ENCODE measurements at places on chromosomes 3 and 15.
A peak's percentile ranks its signal among the peaks of the same experiment; 100 is the strongest.

GRCh38 chr3:128198313-128198712 is 45.0 kb downstream of the EEFSEC start:
- no peak for DNase-seq

DNA sequence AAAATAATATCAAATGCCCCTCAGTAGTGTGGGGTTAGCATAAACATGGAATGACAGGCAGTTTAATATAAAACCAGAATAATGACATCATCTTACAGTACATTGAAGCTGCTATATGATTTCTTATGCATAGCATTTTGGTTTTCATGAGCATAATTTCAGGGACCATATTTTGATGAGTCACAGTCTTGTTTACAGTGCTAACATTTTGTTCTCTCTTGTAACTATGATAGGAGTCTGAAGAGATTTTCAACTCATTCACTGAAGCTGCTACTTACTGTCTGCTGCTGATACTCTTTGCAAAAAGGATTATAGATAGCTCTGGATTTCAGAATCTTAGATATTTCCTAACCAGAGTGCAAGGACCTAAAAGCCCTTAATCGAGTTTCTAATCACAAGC is 92.6 kb upstream of the CCDC54 start:
- no peak for DNase-seq

- no peak for DNase-seq
Measured at GRCh38 chr3:160170409-160171370, 54.5 kb upstream of the C3orf80 start.

DNA sequence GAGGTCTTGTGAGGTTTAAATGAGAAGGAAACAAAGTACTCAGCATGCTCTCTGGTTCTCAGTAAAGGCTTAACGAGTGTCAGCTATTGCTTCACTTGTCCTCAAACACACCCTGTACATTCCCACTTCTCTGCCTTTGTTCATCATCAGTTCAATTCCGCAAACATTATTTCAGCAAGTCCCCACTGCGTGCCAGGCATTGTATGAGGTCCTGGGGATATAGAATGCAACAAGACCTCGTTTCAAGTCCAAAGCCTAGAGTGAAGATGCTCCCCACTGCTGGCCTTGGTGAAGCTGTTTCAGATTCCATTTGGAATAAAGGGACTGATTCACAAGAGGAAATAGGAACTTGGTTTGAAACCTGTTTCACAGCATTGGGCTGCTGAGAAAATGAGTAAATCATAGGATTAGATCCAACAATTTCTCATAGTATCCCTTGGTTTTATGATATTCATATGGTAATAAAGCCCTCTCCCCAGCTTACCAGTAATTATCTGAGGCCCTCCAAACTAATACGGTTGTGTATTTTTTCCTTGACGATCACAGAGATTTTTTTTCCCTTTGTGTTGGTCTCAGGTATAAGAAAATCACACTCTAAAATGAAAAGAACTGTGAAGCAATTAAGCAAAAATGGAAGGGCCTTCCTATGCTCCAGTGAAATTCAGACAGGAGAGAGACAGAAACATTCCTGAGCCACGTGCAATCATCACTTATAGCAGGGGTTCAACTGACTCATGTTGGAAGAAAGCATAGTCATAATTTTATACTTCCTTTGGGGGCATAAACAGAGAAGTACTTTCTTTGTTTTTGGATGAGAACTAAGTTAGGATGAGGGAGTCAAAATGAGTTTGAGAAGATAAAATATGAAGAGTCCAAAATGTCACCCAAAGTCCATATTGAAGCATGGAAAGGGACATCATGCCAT is 258.6 kb downstream of the RORA start:
- no peak for DNase-seq

- no peak for DNase-seq
Measured at GRCh38 chr15:33440900-33441299, 130.1 kb downstream of the RYR3 start.

GRCh38 chr3:78645628-78646310 is 1122.0 kb downstream of the ROBO1 start:
- peak; percentile 10 for DNase-seq

GRCh38 chr3:185340751-185341150 is 22.2 kb upstream of the MAP3K13 start:
- DNase-seq, result no peak

DNA sequence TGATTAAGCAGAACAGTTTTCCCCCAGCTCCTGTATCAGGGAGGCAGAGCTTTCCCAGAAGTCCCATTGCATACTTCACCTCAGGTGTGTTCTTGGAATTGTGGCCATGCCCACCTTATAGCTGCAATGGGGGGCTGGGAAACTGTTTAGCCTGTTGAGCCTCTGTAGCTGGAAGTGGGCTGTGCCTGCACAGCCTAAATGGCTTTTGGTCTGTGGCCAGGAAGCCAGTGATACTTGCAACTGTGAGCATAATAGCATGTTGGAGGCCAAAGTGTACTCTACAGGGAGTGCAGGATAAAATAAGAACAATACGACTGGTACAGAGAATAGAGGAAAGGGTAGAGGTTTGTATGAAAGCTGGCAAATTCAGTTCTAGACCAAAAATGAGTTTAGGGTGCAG is 248.5 kb downstream of the PTPRG start:
- DNase-seq, result no peak

GRCh38 chr15:66246937-66247336 is 6.6 kb downstream of the MEGF11 start:
- DNase-seq, result no peak

DNA sequence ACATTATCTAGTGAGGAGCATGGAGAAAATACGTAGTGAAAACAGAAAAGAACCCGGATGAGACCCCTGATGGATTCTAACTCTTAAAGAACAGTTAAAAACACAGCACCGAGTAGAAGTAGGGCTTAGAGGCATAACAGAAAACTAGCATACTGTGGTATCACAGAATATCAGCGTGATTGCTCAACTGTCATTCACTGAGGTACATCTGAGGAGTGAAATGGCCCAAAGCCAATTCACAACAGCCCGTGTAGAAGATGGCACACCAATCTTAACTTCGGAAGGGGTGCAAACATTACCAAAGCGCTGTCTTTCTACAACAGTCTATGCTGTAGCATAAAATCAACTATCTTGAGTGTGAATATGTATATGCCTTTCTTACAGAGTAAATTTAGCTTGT is 1.8 kb downstream of the CLASP2 start:
- DNase-seq, result no peak

DNA sequence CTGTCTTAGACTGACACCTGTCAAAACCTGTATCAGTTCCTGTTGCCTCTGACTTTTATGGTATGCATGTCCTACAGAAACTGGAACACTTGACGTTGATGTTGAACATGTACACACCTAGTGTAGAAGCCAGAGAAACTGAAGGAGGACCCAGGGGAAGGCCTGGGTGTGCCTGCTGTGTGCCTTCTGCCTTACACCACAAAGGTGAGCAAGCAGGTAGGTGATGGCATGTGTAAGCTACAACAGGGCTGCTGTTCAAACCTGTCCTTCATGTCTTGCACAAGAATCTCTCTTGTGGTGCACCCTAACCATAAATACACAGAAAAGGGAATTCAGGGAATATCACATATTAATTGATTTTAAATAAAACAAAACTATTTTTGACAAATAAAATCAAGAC is 13.6 kb upstream of the AQP9 start:
- DNase-seq, result no peak

DNA sequence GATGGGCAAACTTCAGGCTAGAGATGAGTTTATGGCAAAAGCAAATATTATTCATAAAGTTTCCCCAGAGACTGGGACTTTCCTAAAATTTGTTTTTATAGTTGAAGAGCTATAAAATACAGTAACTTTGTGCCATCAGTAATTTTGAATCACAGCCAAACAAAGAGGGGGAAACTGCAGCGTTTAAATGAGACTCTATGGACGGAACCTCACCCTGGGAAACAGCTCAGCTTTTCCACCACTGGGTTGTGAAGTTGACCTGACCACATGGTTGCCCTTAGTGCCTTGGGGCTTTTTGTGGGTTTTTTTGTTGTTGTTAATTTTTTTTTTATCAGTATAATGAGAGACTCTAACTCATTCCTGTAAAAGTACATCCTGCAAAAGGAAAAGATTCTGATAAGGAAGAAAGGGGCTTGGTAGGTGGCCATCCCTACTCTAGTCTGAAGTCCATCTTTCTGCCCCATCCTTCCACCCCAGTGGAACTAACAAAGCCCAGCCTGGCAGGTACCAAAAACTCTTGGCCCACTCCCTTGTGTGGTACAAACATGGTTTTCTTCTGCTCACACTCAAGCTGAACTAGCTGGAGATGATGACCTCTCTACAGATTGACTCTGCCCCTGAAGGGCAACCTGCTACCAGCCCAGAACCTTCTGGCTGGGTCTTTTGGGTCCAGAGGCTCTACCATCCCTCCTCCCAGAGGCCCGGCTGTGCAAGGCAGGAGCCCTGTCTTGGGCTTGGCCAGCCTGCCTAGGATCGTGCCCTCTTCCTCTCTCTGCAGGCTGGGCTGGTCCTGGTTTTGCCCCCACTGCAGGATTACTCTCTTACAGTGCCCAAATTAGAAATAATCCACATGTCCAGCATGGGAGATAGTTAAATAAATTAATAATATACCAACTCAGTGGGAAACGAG is 41.2 kb downstream of the RLBP1 start:
- no peak for DNase-seq

- DNase-seq, result no peak
Measured at GRCh38 chr3:71250026-71250425, 333.5 kb downstream of the FOXP1 start.

- DNase-seq, result peak; percentile 88
Measured at GRCh38 chr15:26967719-26968269, 3.2 kb upstream of the GABRG3 start.

- DNase-seq, result peak; percentile 71
Measured at GRCh38 chr3:150227839-150228238, 180.3 kb upstream of the TSC22D2 start.

GRCh38 chr15:45110256-45110820 is 3.6 kb downstream of the DUOX2 start:
- DNase-seq, result peak; percentile 76

DNA sequence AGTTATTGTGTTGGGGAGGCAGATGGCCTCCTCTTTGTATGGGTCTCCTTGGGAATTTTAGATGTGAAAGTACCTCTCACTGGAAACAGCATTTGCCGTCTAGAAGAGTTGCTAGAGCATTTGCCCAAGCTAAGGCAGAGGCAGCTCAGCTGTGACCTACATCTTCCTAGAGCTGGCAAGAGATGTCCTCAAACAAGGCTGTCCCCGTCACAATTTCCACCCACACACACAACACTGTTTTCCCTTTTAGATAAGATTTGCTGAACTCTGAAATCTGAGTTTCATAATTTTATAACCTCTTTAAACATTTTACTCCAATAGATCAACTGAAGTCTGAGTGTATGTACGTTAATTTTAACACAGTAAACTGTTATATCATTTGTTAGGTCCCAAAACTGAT is 352.6 kb downstream of the EPHB1 start:
- DNase-seq, result no peak

DNA sequence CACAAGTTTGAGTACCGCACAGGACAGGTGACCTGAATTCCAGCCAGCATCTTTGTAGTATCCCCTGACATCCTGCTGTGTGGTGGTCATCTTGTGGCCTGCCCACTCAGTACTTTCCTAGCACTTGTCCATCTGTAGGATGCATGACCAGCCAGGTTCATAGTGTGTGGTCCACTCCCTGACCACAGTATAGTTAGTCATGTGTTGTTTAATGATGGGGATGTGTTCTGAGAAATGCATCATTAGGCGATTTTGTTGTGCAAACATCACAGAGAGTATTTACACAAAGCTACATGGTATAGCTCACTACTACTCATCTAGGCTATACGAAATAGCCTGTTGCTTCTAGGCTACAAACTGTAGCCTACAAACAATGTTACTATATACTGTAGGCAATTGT is 16.9 kb upstream of the RBPMS2 start:
- no peak for DNase-seq

GRCh38 chr15:69574506-69574905 is 121.9 kb downstream of the RPLP1 start:
- DNase-seq, result no peak

- peak; percentile 20 for DNase-seq
Measured at GRCh38 chr15:45087513-45087912, 26.5 kb downstream of the DUOX2 start.

DNA sequence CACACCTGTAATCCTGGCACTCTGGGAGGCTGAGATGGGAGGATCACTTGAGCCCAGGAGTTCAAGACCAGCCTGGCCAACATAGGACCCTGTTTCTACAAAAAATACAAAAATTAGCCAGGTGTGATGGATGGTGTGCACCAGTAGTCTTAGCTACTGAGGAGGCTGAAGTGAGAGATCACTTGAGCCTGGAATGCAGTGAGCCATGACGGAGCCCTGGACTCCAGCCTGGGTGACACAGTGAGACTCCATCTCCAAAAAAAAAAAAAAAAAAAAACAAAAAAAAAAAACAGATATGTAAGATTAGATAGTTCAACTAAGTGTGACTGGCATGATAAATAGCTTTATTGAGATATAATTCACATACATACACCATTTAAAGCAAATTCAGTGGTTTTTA is 9.7 kb downstream of the RBSN start:
- no peak for DNase-seq

DNA sequence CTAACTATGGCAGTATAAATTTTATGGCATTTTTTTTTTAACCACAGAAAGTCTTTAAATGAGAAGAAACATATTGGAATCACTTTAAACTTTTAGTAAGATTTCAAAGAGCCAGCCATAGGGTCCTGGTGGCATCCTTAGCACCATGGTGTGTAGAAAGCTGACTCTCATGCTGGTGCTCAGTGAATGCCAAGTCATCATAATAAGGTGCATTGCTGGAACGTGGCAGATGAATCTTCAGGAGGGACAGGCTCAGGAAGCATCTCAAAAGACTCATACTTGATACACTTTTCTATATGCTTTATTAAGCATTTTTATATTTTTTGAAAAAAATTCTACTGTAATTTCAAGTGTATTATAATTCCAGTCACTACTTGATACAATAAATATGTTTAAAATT is 274.2 kb downstream of the ZIC4 start:
- no peak for DNase-seq

- DNase-seq, result no peak
Measured at GRCh38 chr3:7630351-7630911, 769.5 kb downstream of the GRM7 start.

GRCh38 chr3:55060896-55061719 is 133.2 kb upstream of the LRTM1 start:
- no peak for DNase-seq

DNA sequence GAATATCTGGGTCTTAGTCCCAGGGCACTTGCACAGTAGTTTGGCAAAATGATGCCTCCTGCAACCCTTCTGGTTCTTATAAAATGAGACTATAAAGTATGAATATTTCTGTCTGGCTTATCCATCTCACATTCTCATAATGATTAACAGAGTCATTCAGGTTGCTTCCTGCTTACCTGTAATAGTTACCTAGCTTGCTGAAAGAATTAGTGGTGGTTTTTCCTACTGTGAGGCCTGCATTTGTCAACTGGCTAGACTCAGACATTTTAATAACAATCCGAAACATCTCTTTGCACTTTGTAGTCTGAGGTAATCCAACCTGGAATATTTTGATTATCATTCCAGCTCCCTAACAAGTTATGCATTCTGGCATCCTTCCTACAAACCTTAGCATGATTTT is 75.6 kb upstream of the POU1F1 start:
- no peak for DNase-seq

DNA sequence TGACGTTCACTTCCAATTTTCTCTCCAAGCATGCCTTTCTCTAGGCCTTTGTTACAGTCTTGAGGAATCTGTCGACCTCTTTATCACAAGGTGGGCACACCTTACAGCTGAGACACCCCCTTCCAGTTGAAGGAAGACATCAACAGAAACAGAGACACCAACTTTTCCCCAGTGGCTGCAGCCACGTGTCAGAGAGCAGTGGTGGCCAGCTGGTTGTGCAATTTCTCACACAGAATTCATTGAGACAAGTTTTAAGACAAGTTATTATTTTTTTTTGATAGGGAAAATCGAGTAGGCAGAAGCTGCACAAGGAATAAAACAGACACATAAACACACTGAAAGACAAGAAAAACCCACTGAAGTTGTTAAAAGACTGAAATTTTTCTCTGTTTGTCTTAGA is 436.7 kb upstream of the MDFIC2 start:
- no peak for DNase-seq
